Astrocyte (in vitro differentiated cells and primary cell): ENCODE measurements at places on chromosomes 12 and 14. TPM values are rescaled to one million over a fixed set of nuclear protein-coding genes. Genes with fewer than 3 reads are reported as not detected.

The KCNK10 gene
- total RNA-seq = 0.12 and 0.14 TPM in 2 replicates

The GATC gene
- total RNA-seq = 17.8 and 28.8 TPM in 2 replicates

The FZD10 gene
- not detected in 2 replicates for total RNA-seq

GRCh38 chr12:28987538-28988324 lies 161.3 kb upstream of the FAR2 start:
- no peaks in the 10 kb centered on the region for H3K4me1 ChIP-seq
- DNase-seq = no peak
- no peaks in the 10 kb centered on the region for H3K27me3 ChIP-seq
- no peaks in the 10 kb centered on the region for H3K36me3 ChIP-seq
- H3K27ac ChIP-seq = no peak overlapping the region

DNA sequence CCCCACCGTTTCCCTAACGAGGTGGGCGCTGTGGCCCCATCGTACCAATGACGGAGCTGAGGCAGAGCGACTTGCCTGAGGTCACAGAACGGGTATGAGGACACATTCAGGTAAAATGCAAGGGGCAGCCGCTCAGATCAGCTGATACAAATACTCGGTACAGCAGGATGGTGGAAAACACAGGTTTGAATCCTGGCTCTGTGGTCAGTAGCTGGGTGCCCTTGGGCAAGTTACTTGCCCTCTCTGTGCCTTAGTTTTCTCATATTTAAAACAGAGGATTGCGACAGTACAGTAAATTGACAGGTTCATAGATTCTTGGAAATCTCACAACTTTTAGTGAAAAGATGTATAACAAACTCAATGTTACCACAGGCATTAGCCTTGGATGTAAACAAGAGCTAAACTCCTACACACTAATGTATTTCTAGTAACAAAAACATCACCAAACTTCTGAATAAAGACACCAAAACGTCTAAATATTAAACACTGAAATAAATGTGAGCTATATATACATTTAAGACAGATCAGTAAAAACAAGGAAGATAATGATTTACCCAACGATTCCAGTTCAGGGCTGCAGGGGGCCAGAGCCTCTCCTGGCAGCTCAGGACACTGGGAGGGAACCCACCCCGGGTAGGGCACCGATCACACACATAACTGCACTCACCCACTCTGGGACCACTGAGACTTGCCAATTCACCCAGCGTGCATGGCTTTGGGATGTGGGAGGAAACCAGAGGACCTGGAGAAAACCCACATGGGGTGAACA lies 128.4 kb downstream of the RBM19 start:
- no peaks in the 10 kb centered on the region for H3K36me3 ChIP-seq
- no peaks in the 10 kb centered on the region for H3K4me1 ChIP-seq
- H3K27ac ChIP-seq = no peak overlapping the region

GRCh38 chr12:56104815-56105608 lies 653 bp downstream of the PA2G4 start:
- peak overlapping the region; percentile 90 for H3K4me3 ChIP-seq
- no peaks in the 10 kb centered on the region for H3K27me3 ChIP-seq
- no peaks in the 10 kb centered on the region for H3K4me1 ChIP-seq
- DNase-seq = no peak

GRCh38 chr14:99320621-99321235 lies 48.7 kb upstream of the BCL11B start:
- no peaks in the 10 kb centered on the region for H3K4me1 ChIP-seq
- DNase-seq = no peak
- no peak overlapping the region for H3K4me3 ChIP-seq
- H3K36me3 ChIP-seq = no peaks in the 10 kb centered on the region
- H3K27ac ChIP-seq = no peak overlapping the region

GRCh38 chr14:33777681-33778080 lies 173.2 kb downstream of the EGLN3 start:
- H3K4me3 ChIP-seq = no peak overlapping the region
- no peak for DNase-seq
- no peak overlapping the region for H3K27ac ChIP-seq
- no peaks in the 10 kb centered on the region for H3K36me3 ChIP-seq
- no peaks in the 10 kb centered on the region for H3K27me3 ChIP-seq

DNA sequence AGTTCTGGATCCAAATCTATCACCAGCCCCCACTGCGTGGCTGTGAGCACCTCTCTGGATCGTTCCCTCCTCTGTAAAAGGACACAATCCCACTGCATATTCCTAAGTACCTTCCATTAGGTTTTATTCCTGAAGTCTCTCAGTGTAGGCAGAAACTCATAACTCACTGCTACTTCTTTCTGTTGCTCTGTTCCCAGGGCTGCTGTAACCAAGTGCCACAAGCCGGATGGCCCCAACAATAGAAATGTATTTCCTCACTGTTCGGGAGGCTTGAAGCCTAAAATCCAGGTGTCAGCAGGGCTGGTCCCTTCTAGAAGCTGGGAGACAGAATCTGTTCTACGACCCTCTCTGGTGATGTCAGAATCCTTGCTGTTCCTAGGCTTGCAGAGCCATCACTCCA lies 24.9 kb downstream of the FOXN3 start:
- H3K4me1 ChIP-seq = peaks cover 7% of the 10 kb centered on the region
- H3K36me3 ChIP-seq = no peaks in the 10 kb centered on the region
- no peak for DNase-seq
- H3K4me3 ChIP-seq = no peak overlapping the region
- H3K27ac ChIP-seq = no peak overlapping the region

- no peak overlapping the region for H3K4me3 ChIP-seq
- H3K4me1 ChIP-seq = no peaks in the 10 kb centered on the region
- no peaks in the 10 kb centered on the region for H3K27me3 ChIP-seq
- peak; percentile 68 for DNase-seq
Observed at GRCh38 chr12:14874882-14875281, 10.8 kb downstream of the MGP start.

DNA sequence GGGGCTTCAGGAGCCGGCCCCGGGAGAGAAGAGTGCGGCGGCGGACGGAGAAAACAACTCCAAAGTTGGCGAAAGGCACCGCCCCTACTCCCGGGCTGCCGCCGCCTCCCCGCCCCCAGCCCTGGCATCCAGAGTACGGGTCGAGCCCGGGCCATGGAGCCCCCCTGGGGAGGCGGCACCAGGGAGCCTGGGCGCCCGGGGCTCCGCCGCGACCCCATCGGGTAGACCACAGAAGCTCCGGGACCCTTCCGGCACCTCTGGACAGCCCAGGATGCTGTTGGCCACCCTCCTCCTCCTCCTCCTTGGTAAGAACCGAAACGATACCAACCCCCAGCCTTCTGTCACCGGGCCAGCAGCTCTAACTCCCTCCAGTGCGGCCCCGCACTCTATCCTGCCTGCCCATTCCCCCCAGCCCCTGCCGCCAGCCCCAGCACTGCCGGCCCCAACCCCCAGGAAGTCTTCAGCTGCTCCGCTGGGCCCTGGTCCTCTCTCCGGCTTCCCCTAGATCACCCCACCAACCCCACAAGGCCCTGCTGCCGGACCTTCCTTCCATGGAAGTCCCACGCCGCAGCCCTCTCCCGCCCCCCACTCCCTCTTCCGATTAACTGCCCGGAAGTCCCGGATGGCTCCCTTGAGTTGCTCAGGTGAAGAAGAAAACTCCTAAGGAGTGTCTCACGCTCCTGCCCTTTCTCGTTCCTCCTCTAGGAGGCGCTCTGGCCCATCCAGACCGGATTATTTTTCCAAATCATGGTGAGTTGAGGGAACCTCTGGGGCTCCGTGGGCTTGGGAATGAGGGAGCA lies 693 bp downstream of the LRP10 start:
- H3K4me1 ChIP-seq = peaks cover 11% of the 10 kb centered on the region
- DNase-seq = peak; percentile 78
- peak overlapping the region; percentile 70 for H3K4me3 ChIP-seq
- H3K27ac ChIP-seq = peak overlapping the region; percentile 87
- H3K36me3 ChIP-seq = peaks cover 7% of the 10 kb centered on the region

DNA sequence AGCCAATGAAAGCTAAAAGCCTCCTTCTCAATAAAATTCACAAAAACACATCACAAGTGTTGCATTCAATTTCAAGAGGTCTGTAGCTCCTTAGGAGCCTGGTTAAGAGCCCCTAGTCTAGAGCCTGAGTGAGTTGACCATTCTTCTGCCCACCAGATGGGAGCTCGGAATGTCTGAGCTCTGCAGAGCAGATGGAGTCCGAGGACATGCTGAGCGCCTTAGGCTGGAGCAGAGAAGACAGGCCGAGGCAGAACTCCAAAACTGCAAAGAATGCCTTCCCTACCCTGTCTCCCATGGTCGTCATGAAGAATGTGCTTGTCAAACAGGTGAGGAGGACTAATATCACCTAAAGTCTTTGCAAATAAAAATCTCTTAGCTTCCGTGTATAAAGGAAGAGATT lies 11.6 kb downstream of the CIPC start:
- peaks cover 9% of the 10 kb centered on the region for H3K36me3 ChIP-seq
- no peaks in the 10 kb centered on the region for H3K27me3 ChIP-seq
- H3K27ac ChIP-seq = no peak overlapping the region
- no peak for DNase-seq
- no peak overlapping the region for H3K4me3 ChIP-seq
- peaks cover 4% of the 10 kb centered on the region for H3K4me1 ChIP-seq

GRCh38 chr12:88643685-88644084 lies 63.4 kb upstream of the KITLG start:
- H3K4me3 ChIP-seq = no peak overlapping the region
- H3K27ac ChIP-seq = no peak overlapping the region
- no peaks in the 10 kb centered on the region for H3K36me3 ChIP-seq
- H3K4me1 ChIP-seq = no peaks in the 10 kb centered on the region
- no peak for DNase-seq
